ENCODE measurements at places on chromosomes 4 and X.

GRCh38 chrX:19291086-19291485, 52.6 kb upstream of the PDHA1 start:
- no peak for DNase-seq

GRCh38 chr4:51835855-51836254, 7.1 kb upstream of the DCUN1D4 start:
- DNase-seq: no peak

DNA sequence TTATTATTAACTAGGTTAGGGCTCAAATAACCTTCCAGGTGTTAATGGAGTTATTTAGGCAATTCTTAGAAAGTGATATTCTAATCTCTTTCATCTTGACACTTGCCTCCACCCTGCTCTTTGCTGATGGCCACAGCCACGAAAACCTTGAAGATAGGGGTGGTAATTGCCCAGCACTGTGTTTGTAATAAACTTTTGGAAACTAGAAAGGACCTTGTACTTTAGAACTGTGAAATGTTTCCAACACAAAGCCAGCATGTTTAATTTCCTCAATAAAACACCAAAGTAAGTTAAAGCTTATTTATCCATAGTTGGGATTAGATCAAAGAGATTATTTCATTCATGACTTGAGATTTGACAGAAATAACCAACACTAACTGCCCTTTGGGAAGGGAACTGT, 78.3 kb downstream of the MAOA start:
- no peak for DNase-seq

DNA sequence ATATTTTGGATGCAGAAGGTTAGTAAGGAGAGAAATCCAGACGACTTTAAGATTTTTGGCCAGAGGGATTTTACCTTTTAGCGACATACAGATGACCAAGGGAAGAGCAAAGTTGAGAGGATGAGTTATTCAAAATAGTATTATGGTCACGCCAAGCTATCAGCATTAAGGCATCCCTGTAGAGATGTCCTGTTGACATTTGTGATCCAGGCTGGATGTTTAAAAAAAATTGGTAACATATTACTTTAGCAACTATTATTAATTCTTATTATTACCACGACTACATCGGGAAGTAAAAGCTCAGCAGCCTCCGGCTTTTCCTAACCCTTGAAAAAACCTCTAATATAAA, 562 bp upstream of the OSTC start:
- DNase-seq: no peak

- no peak for DNase-seq
Measured at GRCh38 chr4:26088433-26088928, 174.5 kb downstream of the SMIM20 start.

- no peak for DNase-seq
Measured at GRCh38 chrX:38086451-38087215, 80.3 kb downstream of the SYTL5 start.

All from stimulated activated CD8-positive, alpha-beta memory T cell treated with anti-CD3 and anti-CD28 coated beads, Interleukin-2, amount 100 ng/mL, for 1 hour (primary cell).